Right hindlimb (tissue), 1 donor: ENCODE measurements at places on chromosomes 6 and 20.

DNA sequence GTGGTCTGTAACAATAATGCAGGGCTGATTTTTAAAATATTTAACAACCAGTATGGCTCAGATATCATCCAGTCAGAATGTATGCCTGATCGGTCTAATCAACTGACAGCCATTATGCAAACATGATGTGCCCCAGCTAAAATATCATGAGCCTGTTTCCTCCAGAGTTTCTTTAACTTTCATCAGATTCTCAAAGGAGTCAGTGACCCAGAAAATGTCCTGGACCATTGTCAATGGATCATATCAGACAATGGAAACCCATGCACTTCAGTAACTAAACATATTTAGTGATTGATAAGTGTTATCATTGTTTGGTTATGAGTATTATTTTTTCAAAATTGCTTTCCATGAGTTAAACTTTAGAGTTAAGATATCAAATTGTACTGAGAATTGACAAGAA, 173.5 kb downstream of the LMBRD1 start:
- DNase-seq, result no peak

DNA sequence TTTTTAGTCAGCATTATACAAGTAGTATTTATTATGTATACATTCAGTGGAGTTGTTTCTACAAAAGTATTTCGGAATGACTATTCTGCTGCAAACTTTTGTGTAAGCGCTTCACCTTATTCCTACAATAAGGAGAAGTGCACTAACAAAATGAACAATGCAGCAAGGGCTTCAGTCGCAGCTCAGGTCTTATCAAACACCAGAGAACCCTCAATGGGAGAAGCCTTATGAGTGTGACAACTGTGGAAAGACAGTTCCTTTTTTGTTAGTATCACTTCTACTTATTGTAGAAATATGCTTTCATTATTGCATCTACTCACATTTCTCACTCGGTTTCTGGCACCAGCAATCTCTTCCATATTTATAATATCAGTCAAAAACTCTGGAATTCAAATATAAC, 18.8 kb downstream of the ZKSCAN3 start:
- DNase-seq, result no peak

GRCh38 chr6:15365273-15365687, 119.4 kb downstream of the JARID2 start:
- peak; percentile 67 for DNase-seq

DNA sequence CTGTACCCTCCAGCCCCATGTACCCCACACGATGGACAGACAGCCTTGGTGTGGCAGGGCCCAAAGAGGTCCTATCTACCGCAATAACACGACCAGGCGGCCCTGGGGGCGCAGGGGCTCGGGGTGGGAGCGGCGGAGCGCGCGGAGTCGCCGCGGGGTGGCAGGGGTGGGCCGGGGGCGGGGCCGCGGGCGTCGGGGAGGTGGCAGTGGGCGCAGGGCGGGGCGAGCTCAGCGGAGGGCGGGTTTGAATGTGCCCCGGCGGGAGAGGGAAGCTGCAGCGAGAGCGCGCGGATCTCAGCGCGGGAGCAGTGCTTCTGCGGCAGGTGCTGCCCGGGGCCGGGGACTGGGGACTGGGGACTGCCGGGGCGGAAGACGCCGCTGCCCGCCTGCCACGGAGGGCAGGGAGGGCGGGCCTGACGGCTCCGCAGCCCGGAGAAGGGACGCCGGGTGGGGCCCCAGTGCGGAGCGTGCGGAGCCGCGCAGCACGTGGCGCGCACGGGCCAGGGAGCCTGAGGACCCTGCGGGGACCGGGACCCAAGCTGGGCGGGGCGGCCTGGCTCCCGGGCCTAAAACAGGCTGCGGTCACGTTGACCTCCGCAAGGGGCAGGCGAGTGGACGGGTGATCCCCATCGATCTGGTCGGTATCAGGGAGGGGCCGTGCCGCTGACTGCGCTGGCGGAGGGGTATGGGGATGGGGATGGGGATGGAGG, at the start of gene SLC29A1:
SLC29A1 (plus strand) TSS at position 277 of the 710 bp plus-strand sequence. CDS start 3,719 bp downstream, outside the sequence.
- peak; percentile 84 for DNase-seq

DNA sequence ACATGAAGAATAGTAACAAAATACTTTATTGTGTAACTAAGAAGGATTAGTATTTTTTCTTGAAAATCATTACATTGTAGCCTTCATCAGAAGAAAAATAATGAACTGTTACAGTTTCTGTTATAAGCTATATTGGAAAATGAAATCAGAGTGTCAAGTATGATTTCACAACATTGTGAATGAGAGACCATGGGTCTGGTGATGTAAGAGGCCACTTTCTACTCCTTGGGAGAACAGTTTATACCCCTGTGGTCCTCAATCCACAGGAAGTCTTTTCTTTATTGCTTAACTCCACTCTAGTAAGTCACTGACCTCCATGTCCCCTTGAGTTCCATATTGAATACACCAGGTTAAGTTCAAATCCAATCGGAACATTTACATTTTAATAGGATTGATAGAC, 218.7 kb upstream of the FERMT1 start:
- no peak for DNase-seq

DNA sequence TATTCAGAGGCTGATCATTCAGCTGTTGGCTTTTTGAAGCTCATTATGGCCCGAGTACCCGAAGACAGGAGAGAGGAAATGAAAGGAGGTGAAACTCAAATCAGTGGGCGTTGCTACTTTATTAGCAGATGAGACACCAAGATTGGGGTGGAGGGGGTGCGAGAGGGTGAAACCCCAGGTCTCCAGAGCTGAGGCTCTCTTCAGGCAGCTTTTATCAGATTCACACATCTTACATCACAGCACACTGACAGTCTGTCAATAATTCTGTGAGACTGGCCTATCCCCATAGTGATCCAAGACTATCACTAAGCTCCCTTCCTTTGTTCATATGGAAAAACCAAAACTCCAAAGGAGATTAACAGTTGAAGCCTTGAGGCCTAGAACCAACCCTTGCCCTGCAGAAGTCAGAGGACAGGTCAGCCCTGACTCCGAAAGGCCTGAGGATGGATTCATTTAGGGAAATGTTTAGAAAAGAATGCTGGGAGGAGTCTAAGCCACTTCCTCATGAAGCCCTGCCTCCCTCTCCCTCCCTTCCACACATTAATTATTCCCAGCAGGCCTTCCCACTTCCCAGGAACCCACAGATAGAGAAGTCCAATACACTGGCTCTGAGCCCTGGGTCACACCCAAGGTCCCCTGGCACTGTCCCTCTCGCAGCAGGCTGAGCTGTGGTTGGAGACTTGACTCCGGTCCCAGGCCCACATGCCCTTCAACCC, 23.2 kb downstream of the TRERF1 start:
- DNase-seq, result no peak

- no peak for DNase-seq
Observed at GRCh38 chr6:134956032-134956431, 6.1 kb upstream of the ALDH8A1 start.
